ENCODE measurements at places on chromosomes 2 and 18. TPM values are rescaled to one million over a fixed set of nuclear protein-coding genes. Genes with fewer than 3 reads are reported as not detected.

DNA sequence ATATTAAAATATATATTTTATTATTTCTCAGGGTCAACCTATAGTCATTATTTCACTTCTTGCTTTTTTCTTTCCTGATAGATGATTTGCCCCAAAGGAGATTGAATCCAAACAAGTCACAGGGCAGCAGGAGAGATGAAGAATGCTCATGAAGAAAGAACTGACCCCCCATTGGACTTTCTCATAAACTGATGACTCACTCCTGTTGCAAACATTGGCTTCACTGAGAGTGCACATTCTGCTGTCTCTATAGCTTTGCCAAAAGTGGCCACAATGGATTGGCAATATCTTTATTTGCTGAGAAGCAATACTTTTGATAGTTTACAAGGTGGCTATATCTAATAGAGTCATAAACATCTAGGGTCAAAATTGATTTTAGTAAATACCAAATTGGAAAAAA lies 55.9 kb upstream of the ZNF385B start:
- H3K27me3 ChIP-seq, result no peaks in the 10 kb centered on the region
- DNase-seq, result no peak
- H3K4me3 ChIP-seq, result no peak overlapping the region
- no peaks in the 10 kb centered on the region for H3K36me3 ChIP-seq
- H3K27ac ChIP-seq, result no peak overlapping the region

- H3K4me1 ChIP-seq, result peaks cover 13% of the 10 kb centered on the region
- H3K27ac ChIP-seq, result no peak overlapping the region
- H3K36me3 ChIP-seq, result no peaks in the 10 kb centered on the region
- DNase-seq, result no peak
- no peaks in the 10 kb centered on the region for H3K27me3 ChIP-seq
- no peak overlapping the region for H3K4me3 ChIP-seq
These were observed 2.6 kb downstream of the CHRNG start for GRCh38 chr2:232541961-232542714.

- H3K27me3 ChIP-seq, result no peaks in the 10 kb centered on the region
- peaks cover 7% of the 10 kb centered on the region for H3K36me3 ChIP-seq
- H3K4me3 ChIP-seq, result no peak overlapping the region
These were observed 169.0 kb downstream of the EIPR1 start for GRCh38 chr2:3208591-3208990.

GRCh38 chr2:108449410-108450130 lies 564 bp downstream of the GCC2 start:
- DNase-seq, result no peak
- peaks cover 27% of the 10 kb centered on the region for H3K36me3 ChIP-seq

DNA sequence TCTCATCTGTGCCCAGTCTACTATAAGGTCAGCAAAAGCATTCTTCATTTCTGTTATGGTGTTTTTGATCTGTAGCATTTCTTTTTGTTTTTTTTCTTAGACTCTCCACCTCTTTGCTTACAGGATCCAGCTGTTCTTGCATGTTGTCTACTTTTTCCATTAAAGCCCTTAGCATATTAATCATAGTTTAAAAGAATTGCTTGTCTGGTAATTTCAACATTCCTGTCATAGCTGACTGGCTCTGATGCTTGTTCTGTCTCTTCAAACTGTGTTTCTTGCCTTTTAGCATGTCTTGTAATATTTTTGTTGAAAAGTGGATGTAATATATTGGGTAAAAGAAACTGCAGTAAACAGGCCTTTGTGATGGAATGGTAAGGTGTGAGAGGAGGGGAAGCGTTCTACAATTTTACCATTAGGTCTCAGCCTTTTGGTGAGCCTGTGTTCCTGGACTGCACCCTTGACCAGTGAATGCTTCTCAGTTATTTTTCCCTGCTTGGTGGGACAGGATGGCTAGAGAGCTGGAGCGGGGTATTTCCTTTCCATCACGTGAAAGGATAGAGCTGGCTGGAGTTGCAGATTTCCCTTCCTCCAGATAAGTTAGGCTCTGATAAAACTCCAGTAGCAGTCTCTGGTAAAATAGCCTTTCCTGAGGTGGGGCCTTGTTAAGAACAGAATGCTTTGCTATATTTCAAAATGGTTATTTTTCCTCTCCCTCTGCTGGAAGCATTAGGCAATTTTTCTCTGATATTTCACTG lies 65.4 kb downstream of the PLA2R1 start:
- H3K4me3 ChIP-seq, result no peak overlapping the region
- no peak for DNase-seq
- no peaks in the 10 kb centered on the region for H3K4me1 ChIP-seq
- no peak overlapping the region for H3K27ac ChIP-seq
- H3K36me3 ChIP-seq, result no peaks in the 10 kb centered on the region
- peaks cover 2% of the 10 kb centered on the region for H3K27me3 ChIP-seq

GRCh38 chr2:57080035-57080434 lies 896.2 kb downstream of the CCDC85A start:
- no peaks in the 10 kb centered on the region for H3K27me3 ChIP-seq
- no peaks in the 10 kb centered on the region for H3K4me1 ChIP-seq
- H3K4me3 ChIP-seq, result no peak overlapping the region
- no peaks in the 10 kb centered on the region for H3K36me3 ChIP-seq
- H3K27ac ChIP-seq, result no peak overlapping the region
- no peak for DNase-seq

- H3K27ac ChIP-seq, result no peak overlapping the region
- no peaks in the 10 kb centered on the region for H3K36me3 ChIP-seq
- H3K27me3 ChIP-seq, result no peaks in the 10 kb centered on the region
These were observed 47.8 kb upstream of the NABP1 start for GRCh38 chr2:191629976-191630712.

DNA sequence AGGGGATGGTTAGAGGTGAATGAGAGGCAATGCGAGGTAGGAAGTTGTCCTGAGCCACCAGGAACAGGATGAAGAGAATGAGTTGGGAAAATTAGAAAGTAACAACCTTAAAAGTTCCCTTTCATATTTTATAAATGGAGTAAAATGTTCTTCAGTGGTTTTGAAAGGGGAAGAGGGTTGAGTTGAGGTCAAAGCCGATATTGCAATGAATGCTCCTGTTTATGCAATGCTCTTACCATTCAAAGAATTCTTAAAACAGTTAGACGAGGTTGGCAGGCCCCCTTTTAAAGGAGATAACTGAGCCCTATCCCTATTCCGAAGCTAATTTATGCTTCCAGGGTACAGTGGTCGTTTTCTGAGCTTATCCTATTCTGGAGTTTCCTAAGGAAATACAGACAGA lies 2110.3 kb upstream of the CELF4 start:
- no peaks in the 10 kb centered on the region for H3K27me3 ChIP-seq
- H3K4me1 ChIP-seq, result no peaks in the 10 kb centered on the region
- no peaks in the 10 kb centered on the region for H3K36me3 ChIP-seq
- DNase-seq, result no peak
- H3K4me3 ChIP-seq, result no peak overlapping the region

DNA sequence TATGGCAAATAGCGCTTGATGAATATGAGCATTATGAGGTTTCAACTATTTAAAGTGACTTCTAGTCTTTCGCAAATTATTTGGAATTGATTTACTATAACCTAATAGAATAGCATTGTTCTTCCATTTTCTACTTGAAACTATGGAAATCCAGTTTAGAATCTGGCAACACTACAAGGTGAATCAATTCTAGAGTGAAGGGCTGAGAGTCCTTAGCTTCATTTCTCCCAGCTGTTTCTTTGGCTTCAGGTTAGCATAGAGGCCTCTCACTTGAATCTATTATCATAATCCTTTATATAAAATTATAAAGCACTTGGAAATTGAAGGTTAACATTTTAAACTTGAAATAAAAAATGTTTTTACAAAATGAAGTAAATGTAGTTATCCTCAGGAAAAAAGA lies 318.8 kb downstream of the CCDC85A start:
- no peaks in the 10 kb centered on the region for H3K27me3 ChIP-seq
- H3K4me1 ChIP-seq, result no peaks in the 10 kb centered on the region
- no peak overlapping the region for H3K27ac ChIP-seq
- no peaks in the 10 kb centered on the region for H3K36me3 ChIP-seq
- DNase-seq, result no peak

DNA sequence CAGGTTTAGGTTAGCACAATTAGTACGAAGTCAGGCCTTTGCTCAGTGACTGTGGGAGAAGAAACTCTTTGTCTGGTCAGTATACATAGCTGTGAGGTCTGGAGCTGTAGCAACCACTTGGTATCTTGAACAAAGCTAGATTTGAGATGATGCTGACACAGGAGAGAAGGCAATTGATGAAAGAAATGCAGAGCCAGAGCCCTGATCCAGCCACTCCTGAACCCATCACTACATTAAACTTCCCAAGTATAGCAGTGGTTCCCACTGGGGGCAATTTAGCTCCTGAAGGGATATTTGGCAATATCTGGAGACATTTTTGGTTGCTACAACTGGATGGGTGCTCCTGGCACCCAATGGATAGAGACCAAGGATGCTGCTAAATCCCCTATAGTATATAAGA lies 143.9 kb upstream of the SPRED2 start:
- H3K4me3 ChIP-seq, result no peak overlapping the region
- H3K27me3 ChIP-seq, result no peaks in the 10 kb centered on the region
- no peak overlapping the region for H3K27ac ChIP-seq

- no peak for DNase-seq
- H3K27ac ChIP-seq, result no peak overlapping the region
- peaks cover 10% of the 10 kb centered on the region for H3K36me3 ChIP-seq
These were observed 81.6 kb downstream of the RTN4 start for GRCh38 chr2:54968561-54969218.

GRCh38 chr18:10726198-10727068 lies 200.6 kb downstream of the NAPG start:
- H3K27ac ChIP-seq, result no peak overlapping the region
- no peak overlapping the region for H3K4me3 ChIP-seq
- no peaks in the 10 kb centered on the region for H3K36me3 ChIP-seq
- no peak for DNase-seq

DNA sequence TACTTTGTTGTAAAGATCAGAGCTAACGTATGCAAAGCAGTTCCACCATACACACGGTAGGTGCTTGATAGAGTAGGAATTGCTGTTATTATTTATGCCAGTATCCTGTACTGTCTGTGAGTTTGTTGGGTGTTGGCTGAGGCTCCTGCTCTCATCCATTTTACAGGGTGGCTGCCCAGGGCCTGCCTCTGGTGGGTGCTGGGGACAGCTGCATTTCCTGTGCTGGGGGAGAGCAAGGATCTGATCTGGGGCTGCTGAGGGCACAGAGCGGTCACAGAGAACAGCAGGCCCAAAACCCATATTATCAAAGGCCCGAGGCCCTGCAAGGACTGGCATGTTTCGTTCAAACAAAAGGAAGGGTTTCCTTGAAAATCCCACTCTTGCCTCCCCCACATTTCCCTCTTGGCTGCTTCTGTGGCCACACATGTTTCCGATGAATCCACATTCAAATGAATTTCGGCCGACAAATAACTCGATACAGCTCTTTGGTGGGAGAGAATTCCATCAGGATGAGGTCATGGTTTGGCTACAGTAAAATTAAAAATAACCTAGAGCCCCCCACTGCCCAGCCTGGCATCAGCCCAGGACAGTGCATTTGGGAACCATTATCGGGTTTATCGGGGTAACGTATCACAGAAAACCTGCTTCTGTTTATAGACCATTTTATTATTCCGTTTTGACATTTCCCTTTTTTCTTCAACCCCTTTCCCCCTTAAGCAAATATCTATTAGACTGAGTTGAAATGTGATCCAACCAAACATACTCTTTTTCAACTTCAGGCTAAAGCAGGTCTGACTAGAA lies 143.4 kb downstream of the CYRIA start:
- no peak for DNase-seq
- no peaks in the 10 kb centered on the region for H3K4me1 ChIP-seq
- H3K36me3 ChIP-seq, result no peaks in the 10 kb centered on the region
- no peak overlapping the region for H3K4me3 ChIP-seq

- H3K27ac ChIP-seq, result no peak overlapping the region
- no peaks in the 10 kb centered on the region for H3K4me1 ChIP-seq
- no peaks in the 10 kb centered on the region for H3K36me3 ChIP-seq
- no peaks in the 10 kb centered on the region for H3K27me3 ChIP-seq
- no peak overlapping the region for H3K4me3 ChIP-seq
These were observed 822.6 kb downstream of the TRIB2 start for GRCh38 chr2:13539296-13539695.

DNA sequence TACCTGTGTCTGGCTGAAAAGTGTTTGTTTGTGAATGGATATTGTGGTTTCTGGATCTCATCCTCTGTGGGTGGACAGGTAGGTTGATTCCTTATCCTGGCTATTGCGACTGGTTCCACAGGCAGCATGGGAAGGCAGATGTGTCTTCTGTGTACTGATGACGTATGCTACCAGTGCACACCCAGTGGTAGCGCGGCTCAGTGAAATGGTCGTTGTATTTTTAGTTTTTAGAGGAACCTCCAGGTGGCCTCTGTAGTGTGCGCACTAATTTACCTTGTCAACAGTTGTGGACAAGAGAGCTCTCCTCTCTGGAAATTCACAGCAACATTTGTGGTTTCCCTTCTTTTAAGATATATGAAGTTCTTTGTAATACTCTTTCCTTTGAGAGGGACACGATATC lies 52.5 kb downstream of the CCDC74A start:
- H3K4me1 ChIP-seq, result no peaks in the 10 kb centered on the region
- no peak for DNase-seq
- no peaks in the 10 kb centered on the region for H3K27me3 ChIP-seq
- H3K27ac ChIP-seq, result no peak overlapping the region

The NAT8 gene
- not detected for total RNA-seq

The KCNJ3 gene
- not detected for total RNA-seq

The CDKL4 gene
- total RNA-seq, result not detected

The STARD6 gene
- not detected for total RNA-seq

The SH2D6 gene
- total RNA-seq, result 0.57 TPM
